ENCODE measurements at places on chromosomes 3 and 15.
A peak's percentile ranks its signal among the peaks of the same experiment; 100 is the strongest.

- peak; percentile 42 for DNase-seq
Observed at GRCh38 chr3:175149675-175150074, 290.5 kb downstream of the NAALADL2 start.

GRCh38 chr15:79656151-79657000 is 224.2 kb downstream of the MINAR1 start:
- DNase-seq, result no peak

DNA sequence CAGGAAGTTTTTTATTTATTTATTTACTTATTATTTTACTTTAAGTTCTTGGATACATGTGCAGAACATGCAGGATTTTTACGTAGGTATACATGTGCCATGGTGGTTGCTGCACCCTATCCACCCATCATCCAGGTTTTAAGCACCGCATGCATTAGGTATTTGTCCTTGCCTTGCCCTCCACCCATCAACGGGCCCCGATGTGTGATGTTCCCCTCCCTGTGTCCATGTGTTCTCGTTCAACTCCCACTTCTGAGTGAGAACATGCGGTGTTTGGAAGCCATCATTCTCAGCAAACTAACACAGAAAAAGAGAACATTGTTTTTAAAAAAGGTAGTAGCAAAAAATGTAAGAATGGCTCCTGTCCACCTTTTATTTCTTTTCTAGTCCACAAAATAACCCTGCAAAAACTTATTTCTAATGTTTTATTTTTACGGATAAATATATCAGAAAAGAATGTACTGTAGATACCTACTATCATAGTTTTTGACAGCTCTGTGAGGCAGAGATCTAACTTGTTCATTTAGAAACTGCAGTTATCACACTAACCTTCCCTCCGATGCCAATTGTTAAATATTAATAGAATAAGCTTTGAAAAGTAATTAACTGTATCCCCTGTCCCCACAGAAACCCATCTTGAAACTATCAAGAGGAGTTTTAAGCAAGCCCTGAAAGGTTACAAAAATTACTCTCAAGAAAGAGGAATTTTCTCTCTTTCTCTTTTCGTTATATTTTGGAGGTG is 189.2 kb downstream of the LPP start:
- no peak for DNase-seq

DNA sequence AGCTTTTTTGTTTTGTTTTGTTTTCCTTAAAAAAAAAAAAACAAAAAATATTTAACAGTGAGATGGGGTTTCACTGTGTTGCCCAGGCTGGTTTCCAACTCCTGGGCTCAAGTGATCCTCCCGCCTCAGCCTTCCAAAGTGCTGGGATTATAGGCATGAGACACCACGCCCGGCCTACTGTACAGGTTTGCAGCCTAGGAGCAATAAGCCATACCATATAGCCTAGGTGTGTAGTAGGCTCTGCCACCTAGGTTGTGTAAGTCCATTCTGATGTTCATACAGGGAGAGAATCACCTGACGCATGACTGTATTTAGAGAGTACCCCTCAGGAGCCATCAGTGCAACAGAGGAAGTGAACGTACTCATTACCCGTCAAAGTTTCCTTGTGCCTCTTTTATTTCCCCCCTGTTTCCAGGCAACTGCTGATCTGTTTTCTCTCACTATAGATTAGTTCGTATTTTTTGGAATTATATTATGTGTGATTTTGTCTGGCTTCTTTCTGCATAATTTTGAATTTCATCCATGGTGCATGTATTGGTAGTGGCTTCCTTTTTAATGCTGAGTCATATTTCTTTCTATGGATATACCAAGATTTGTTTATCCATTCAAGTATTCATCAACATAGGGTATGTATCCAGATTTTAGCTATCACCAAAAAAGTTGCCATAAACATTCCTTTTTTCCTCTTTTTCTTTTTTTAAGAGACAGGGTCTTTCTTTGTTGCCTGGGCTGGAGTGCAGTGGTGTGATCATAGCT is 9.9 kb downstream of the ACAD9 start:
- DNase-seq, result no peak

- peak; percentile 26 for DNase-seq
Observed at GRCh38 chr3:135513106-135514059, 452.1 kb upstream of the PPP2R3A start.

DNA sequence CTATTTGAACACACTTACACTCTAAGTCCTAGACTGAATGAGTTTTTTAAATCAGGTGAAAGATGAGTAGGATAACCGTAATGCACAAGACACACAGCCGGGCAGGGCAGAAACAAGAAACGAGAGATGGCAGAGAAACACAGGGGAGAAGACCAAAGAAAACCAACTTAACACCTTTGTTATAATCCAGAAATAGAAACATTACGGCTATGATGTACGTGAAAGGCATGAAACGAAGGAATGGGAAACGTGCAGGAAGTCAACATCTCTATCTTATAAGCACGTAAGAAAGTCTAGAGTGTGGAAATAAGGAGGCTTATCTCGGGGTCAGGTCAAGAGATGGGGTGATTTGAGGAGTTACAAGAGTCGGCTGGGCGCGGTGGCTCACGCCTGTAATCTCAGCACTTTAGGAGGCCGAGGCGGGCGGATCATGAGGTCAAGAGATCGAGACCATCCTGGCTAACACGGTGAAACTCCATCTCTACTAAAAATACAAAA is 1.9 kb upstream of the TNFSF10 start:
- DNase-seq, result no peak

DNA sequence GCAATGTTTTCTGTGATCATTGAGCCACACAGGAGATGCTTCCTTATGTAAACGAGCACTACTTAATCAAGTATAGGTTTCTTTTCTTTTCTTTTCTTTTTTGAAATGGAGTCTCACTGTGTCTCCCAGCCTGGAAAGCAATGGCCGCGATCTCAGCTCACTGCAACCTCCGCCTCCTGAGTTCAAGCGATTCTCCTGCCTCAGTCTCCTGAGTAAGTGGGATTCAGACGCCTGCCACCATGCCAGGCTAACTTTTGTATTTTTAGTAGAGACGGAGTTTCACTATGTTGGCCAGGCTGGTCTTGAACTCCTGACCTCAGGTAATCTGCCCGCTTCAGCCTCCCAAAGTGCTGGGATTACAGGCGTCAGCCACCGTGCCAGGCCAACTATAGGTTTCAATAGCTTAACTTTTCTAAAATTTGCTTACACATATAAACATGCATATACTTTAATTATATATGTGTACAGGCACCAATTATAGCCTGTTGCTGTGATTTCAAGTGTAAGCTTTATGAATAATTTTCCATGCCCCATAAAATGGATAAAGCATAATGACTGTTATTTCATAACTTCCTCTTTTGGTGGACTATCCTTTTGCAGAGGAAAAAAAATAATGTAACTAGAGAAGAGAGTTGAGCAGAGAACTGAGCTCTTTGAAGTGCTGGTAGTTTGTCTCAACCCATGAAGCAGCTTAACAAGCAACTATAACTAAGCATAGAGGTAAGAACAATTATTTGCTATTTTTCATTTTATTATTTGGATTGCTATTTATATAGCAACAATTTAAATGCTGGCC is 24.8 kb upstream of the MBNL1 start:
- DNase-seq, result peak; percentile 82

- no peak for DNase-seq
Observed at GRCh38 chr3:74347563-74348268, 266.7 kb downstream of the CNTN3 start.

DNA sequence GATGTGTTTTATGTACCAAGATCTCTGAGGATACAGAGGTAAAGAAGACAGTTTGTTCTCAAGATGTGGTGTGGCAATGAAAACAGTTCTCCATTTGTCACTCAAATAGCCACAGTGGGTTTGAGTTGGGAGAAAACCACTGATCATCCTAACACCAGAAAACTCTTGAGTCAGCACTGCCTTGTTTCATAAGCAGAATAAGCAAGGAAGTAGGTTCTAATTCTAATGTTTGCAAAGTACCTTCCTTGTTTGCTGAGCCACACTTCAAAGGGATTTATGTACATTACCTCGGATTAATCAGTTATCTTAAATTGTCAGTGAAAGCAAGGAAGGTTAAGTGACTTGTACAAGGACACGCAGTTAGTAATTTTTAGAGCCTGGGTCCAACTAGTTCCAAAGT is 107.8 kb upstream of the BOC start:
- DNase-seq, result no peak

- DNase-seq, result no peak
Observed at GRCh38 chr15:55289011-55289745, 435 bp downstream of the RAB27A start.

DNA sequence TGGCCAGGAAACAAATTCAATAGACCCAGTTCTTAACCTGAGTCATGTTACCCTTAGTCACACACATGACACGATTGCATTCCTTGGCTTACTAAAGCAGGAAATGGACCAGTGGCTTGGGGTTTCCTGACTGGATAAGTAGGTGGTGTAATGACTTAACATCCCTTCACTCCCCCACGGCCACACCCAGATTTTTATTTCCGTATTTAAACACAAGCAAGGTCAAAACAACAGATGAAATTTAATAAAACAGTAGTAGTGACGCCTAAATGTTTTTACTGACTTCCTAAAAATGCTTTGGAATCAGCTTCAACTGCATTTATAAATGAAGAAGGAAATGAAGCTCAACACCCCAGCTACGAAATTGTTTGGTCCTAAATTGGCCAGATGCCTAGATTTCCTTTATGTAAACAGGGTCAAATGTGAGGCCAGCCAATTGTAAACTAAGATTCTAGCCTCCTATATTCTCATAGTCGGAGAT is 324.3 kb downstream of the CHST2 start:
- peak; percentile 94 for DNase-seq

DNA sequence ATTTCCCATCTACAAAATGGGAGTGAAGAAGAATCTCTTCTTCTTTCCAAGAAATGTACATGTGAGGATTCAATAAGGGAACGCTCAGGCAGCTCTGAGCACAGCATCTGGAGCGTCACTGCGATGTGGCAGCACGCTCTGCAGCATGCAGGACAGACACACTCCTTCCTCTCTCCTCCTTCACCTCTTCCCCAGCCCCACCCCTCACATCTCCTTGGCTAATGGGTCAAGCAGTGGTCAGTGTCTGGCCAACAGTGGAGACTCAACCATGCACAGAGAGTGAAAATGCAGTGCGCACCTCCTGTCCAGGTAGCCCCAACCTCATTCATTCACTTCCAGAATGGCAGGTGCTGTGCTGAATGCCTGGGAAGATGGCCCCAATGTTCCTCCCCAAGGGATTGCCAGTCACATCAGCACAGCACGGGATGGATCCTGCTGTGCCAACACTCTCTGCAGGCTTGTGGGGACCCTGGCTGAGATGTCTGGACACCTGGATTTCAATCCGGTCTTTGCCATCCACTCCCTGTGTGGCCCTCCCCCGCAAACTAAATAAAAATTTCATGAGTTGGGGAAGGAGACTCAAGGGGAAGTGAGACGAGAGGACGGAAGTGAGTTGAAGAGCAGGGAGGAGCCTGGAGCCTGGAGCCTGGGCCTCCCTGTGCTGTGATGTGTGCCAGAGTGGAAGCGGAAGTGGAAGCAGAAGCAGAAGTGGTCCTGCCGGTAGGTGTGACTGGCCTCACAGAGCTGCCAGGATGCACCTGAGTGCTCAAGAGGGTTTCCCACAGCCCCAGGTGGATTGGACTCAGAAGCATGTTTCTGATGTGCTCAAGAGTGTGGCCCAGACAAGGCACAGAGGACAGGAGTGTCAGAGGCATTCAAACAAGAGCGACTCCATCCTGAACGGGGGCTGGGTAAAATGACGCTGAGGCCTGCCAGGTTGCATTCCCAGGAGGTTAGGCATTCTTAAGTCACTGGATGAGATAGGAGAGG is 163.9 kb downstream of the SMAD6 start:
- DNase-seq, result no peak

DNA sequence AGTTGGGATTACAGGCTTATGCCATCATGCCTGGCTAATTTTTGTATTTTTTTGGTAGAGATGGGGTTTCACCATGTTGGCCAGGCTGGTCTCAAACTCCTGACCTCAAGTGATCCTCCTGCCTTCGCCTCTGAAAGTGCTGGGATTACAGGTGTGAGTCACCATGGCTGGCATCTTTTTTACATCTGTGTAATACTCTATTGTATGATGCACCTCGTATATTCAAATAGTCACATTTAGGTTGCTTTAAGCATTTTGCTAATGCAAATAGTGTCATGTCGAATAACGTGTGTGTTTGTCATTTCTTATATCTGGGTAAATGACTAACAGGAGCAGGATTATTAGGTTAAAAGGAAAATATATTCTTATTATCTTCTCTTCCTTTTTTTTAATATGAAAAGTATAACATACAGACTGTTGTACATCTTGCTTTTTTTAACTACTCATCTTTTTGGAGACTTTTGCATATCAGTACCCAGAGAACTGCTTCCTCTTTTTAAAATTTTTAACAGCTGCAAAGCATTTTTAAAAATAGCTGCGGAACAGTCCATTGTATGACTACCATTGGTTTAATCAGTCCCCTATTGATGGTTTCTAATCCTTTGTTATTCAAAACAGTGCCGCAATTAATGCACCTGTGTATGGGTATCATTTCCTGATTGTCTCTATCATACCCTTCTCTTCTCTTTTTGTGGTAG is 13.4 kb downstream of the SCAMP5 start:
- DNase-seq, result no peak

- no peak for DNase-seq
Observed at GRCh38 chr15:50828610-50829206, 63.2 kb upstream of the SPPL2A start.

DNA sequence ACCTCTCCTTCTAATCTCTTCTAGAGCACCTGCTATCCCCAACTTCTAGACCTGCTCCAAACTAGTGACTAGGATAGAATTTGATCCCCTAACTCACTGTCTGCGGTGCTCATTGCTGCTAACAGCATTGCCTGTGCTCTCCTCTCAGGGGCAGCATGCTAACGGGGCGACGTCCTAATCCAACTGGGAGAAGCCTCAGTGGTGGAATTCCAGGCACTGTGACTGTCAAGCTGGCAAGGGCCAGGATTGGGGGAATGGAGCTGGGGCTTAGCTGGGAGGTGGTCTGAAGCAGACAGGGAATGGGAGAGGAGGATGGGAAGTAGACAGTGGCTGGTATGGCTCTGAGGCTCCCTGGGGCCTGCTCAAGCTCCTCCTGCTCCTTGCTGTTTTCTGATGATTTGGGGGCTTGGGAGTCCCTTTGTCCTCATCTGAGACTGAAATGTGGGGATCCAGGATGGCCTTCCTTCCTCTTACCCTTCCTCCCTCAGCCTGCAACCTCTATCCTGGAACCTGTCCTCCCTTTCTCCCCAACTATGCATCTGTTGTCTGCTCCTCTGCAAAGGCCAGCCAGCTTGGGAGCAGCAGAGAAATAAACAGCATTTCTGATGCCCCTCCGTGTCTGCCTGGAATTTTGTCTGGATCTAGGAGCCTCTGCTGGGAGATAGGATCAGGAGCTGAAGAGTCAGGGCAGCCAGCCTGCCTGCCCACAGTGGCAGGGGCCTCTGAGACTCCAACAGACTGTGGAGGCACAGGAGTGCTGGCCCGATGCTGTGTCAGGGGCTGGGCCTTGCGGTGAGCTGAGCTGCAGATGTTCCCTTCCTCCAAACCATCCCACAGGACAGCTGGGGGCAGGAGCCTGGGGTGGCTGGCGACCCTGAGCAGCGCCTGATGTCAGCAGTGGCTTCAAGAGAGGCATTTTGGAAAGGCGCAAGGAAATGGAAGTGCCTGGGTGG is 3.0 kb downstream of the ISLR start:
- no peak for DNase-seq

All from Jurkat, Clone E6-1 (cell line).